Stimulated activated CD8-positive, alpha-beta memory T cell treated with anti-CD3 and anti-CD28 coated beads, Interleukin-15, amount 100 ng/mL, for 24 hours (primary cell): ENCODE measurements at places on chromosomes 2 and 18.

DNA sequence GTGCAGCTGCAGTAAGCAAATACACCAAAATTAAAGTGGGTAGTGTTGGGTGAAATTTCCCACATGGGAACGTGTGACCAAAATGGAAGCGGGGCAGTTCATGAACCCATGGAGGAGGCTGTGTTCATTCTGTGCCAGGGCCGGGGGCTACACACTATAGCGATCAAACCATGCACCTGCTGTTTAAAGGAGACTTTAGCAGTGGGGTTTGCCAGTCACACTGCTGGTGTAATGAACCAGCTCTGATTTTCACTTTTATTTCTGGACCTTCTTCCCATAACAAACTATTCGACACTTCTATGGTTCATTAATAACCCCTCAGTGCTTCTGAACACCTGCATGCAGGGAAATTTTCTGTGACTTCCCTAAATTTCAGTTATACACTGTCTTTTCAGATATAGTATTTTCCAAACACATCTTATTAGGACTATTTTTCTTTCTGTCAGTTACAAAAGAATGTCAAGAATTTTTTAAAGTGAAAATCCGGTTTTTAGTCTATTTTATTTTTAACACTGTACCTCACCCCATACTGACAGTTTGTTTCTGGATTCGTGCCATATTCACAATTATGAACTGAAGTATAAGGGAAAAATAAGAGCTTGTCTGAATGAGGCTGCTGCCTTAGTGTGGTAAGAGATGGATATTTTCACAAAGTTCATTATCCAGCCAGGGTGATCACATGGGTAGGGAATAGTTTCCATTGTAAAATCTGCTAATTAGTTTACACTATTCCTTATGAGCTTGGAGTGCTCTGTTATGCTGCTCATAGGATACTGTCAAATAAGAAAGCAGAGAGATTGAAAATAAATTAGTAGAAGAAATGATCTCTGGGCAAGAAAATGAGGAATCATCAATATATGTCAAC lies 111.3 kb upstream of the CAVIN2 start:
- no peak for DNase-seq

GRCh38 chr18:3924455-3924854 lies 474.5 kb downstream of the TGIF1 start:
- DNase-seq, result no peak

- DNase-seq, result no peak
Measured at GRCh38 chr2:17323697-17324096, 194.5 kb downstream of the RAD51AP2 start.

DNA sequence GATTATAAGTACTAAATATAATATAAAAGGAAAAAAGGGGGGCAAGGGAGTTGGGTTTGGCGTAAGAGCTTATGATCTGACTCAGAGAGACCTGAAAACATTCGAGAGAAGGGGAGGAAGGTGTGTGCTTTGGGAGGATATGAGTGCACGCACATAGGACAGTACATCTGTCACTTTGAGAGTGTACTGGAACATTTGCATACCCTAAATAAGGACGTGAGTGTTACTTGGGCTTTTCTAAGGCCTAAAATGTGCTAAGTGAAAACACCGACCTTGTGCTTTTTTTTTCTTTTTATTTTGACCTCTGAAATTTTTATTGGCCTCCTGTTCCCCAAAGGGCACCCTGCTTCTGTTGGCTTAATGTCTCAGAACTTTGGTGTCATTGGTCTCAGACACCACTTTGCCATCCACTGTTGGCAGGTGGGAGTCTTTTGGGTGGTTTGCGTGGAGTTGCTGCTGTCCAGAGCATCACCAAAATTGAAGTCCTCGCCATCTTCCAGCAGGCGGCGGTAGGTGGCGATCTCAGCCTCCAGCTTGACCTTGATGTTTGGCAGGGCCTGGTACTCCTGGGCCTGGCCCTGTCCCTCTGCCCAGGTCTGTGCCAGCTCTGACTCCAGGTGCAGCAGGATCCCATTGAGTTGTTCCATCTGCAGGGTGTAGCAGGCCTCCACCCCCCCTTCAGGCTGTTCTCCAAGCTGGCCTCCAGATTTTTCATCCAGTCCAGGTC lies 57.7 kb downstream of the CD28 start:
- DNase-seq, result no peak

GRCh38 chr2:134505446-134505845 lies 213.4 kb downstream of the TMEM163 start:
- DNase-seq, result no peak

DNA sequence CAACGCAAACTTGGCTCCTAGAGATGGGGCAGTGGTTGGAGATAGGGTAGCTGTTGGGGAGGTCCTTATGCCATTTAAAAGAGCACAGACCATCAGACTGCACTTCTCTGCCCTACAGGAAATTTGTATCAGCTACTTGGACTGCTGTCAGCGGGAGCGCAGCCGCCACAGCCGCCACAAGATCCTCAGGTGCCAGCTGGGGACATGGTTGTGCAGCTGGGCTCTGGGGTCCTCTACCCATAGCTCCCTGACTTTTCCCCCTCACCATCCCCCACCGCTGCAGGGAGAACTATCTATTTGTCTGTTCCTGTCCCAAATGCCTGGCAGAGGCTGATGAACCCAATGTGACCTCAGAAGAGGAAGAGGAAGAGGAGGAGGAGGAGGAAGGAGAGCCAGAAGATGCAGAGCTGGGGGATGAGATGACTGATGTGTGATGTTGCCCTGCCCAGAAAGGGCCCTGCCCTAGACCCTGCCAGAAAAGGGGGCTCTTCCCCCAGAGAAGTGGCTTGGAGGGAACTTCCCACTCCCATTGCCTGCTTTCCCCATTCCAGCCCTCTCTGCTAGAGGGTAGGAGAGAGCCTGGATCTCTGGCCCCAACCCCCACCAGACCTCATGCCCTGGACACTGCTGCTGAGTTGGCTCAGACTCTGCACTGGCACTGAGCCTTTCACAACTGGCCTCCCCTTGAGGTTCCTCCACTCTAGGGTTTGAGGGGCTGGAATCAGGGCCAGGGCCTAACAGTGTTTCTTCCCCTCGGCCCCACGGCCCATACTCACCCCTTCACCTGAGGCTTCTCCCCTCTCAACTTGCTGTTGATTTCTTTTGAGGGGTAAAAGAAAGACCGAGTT lies 7.3 kb downstream of the PRADC1 start:
- no peak for DNase-seq

DNA sequence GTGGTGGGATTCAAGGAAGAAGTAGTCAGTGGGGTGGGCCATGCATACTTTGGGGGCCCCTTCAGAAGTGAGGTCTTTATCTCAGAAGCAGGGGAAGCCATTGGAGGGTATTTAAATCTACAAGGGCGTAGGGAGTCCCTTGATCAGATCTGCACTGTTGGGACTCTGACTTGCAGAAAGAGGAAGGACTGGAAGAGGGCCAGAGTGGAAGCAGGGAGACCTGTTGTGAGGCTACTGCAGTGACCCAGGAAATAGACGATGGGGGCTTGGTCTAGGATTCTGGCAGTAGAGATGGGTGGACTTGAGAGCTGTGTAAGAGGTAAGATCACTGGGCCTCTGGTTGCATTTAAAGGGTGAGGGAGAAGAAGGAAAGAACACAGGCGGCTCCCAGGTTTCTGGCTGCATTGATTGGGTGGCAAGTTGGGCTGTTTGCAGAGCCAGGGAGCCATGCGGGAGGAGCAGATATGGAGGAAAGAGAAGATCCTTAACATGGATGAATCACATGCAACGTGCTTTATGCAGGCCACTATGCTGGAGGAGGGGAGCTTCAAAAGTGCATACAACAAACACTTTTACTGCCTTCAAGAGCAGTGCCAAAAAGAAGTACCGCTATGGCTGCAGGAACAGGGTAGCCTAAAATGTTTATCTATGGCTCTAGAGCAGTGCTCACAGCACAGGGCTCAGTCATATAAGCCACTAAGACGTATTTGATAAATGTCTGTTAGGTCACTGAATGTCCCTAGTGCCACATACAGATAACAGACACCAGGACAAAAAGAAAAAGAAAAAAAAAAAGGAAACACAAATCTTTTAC lies 2.3 kb downstream of the SFXN5 start:
- no peak for DNase-seq

GRCh38 chr18:63559567-63560491 lies 17.7 kb downstream of the SERPINB12 start:
- no peak for DNase-seq

GRCh38 chr2:8510519-8510918 lies 171.3 kb upstream of the ID2 start:
- no peak for DNase-seq

DNA sequence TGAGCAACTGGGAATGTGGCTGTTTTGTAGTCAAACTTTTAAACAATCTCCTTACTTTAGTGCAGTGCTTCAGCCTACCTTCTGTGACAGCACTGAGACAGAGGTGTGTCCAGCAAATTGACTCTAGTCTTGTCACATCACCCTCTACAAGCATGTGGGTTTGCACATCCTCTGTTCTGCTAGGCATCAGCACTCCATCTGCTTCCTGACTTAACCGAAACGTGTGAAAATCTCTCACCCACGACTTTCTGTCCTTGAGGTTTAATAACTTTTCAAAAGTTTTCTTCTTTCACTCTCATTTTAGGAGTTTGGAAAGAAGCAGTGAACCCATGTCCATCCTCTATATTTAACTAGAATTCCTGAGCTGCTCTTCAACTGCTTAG lies 42.6 kb downstream of the TTR start:
- no peak for DNase-seq

DNA sequence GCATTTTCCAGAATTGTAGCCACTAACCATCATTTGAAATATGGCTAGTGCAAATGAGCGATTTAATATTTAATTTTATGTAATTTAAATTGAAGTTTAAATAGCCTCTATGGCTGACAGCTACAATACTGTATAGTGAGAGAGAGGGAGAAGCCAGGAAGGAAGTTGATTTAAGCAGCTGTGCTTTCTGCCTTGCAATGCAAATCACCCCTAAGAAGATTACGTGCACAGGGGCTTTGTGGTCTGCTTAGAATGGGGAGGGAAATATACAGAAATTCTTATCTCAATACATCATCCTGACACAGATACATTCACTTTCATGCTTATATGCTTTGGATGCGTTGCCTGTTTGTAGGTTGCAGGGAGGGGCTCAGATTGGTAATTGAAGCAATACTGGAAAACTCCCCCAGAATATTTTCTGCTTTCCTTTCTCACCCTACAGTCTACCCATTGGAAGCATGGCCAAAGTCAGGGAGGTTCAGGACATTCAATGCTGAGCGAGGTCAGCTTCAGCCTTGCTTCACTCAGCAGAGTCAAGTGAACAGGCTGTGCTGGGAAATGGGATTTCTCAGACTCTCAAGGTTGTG lies 674.0 kb downstream of the CNTNAP5 start:
- no peak for DNase-seq
